Anterior cingulate cortex (tissue), 58 donors: ENCODE measurements at places on chromosomes 13 and 19.

GRCh38 chr19:17797424-17798201 lies 2.7 kb downstream of the B3GNT3 start:
- DNase-seq, result no peak

- no peak for DNase-seq
Observed at GRCh38 chr13:81872581-81872980, 1531.7 kb upstream of the SPRY2 start.

- no peak for DNase-seq
Observed at GRCh38 chr19:14028901-14029300, 953 bp downstream of the RLN3 start.

- DNase-seq, result no peak
Observed at GRCh38 chr19:51735759-51736449, 12.1 kb upstream of the HAS1 start.

DNA sequence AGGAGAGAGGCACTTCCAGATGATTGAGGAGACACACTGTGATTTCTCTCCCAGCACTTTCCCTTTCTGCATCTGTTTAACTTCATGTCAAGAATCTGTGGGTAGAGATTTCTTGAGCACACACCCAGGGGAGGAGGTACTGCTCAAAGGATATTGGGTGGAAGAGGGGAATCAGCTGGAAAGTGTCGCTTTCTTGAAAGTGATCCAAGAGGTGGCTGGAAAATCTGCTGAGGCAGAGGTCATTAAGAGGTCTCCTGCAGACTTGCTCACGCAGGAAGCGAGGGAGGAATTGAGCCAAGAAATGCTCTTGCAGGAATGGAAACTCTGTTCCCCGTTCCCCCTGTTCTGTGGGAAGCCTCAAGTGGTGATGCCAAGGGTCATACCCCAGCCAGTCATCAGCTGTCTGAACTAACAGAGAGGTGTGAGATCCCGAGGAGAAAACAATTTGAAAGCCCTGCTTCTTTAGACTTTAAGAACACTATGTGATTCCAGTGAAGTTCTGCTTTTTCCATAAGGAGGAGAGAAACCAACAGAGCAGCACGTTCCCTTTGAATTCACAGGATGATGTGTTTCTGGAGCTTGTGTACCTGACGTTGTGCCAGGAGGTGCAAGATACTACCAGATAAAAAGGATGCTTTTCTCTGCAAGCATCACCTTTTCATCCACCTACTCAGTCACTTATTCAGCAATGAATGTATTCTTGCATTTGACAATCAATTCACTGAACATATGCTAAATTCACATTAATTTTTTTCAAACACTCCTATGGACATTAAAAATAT lies 163.4 kb upstream of the GPR12 start:
- DNase-seq, result no peak

DNA sequence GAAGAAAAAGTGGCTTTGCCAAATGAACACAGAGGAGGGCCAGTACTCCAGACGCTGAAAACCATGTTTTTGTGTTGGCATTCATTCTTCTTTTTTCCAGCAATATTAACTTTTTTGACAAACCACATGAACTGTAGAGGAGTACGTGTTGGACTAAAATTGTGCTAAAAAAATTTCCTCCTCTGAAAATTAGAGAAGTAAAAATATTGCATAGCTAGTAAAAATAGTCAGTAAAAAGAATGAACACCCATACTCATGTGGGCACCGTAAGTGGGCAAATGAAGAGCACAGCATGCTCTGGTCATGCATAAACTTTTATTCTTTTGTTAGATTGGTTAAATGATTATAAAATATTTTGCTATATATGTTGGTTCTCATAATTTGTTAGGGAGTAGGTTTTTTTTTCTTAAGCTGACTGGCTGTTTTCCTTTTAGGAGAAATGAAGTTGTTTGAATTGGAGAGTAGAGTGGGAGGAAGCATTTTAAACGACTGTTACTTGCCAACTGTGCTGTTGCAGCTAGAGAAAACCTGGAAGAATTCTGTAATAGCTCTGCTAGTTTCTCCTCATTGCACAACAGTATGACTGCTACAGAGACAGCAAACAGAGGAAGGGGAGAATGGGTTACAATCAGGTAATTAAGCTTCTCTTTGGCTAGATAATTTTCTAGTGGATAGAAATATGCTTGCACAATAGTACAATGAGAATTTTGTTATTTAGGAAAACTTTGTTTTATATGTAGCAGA lies 222.4 kb downstream of the KCTD12 start:
- no peak for DNase-seq

DNA sequence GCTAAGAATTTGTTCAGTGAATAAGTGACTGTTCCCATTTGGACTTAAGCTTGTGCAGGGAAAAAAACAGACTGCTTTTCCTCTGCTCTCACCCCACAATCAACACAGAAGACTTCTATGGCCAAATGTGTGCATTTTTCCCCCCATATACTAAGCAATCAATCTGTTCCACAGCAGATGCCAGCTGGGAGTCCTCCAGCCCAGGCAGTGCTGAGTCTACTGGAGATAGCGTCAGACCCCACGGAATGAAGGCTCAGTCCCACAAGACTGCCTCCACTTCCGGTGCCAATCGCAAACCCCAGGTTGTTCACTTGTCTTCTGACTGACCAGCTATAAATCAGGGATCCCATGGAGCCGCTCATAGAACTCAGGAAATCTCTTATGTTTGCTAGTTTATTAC lies 69.5 kb upstream of the ANKRD10 start:
- no peak for DNase-seq

DNA sequence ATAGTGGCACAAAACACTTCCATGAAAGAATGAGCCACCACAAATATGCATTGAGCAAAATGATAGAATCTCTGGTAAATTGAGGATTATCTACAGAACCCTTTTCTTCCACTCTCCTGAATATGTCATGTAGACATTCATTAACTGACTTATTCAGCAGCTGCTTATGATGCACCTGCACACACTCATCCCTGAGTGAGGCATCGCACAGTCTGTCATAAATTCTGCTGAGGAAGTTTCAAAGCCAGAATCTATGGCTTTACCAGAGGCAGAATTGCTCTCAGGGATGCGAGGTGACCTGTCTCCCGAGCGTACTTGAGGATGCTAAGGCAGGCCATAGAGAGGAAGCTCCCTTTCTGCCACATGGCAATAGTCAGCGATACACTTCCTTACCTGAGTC lies 1090.2 kb downstream of the UQCRFS1 start:
- DNase-seq, result no peak

DNA sequence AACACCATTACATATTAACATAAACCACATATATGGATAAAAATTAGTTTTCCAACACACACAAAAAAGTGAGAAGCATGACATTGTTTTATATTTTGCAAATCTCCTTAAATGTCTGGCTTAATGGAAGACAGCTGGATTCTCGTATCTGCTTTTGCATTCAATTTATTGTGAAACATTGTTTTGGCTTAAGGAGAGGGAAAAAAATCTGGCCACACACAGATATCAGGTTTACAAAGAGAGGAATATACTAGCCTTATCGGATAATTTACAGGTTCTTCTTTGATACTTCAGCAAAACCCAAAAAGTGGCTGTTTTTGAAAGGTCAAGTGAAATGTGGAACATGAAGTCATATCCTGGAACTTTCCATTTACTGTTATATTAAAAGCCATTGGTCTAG lies 523.5 kb upstream of the ARGLU1 start:
- no peak for DNase-seq

DNA sequence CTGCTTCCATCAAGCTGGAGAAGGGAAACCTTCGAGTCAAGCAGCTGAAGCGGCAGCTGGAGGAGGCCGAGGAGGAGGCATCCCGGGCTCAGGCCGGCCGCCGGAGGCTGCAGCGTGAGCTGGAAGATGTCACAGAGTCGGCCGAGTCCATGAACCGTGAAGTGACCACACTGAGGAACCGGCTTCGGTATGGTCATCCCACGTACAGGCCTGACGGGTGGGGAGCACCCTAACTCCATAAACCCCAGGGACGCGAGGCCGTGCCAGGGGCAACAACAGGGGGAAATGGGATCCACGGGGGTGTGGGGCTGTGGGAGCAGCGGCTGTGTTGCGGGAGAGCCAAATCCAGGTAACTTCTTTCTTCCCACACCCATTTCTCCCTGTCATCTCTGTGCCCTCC lies 20.2 kb downstream of the KCNC3 start:
- DNase-seq, result no peak

DNA sequence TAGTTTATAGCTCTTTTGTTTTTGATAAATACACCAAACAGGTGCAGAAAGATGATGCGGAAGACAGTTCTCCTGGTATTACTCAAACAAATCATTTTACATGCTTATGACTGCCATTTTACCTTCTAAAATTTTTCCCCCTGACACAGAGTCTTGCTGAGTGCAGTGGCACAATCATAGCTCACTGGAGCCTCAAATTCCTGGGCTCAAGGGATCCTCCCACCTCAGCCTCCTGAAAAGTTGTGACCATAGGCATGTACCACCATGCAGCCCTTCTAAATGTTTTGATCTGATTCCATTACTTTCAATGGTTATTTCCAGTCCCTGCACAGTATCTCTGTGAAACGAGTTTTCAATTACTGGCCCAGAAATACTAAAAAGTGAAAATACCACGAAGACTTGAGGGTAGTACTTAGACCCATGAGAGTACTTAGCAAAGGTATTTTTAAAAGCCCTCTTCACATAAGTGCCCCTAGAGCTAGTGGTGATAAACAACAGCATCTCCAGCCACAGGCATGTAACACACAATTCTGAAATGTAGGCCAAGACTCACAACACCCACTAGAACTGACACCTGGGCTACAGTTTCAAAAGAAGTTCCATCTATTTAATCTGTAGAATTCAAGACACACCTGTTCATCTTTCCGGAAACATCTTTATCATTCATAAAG lies 11.3 kb downstream of the HSPH1 start:
- DNase-seq, result no peak

GRCh38 chr13:68708336-68708908 lies 1399.2 kb upstream of the ATXN8OS start:
- DNase-seq, result no peak

DNA sequence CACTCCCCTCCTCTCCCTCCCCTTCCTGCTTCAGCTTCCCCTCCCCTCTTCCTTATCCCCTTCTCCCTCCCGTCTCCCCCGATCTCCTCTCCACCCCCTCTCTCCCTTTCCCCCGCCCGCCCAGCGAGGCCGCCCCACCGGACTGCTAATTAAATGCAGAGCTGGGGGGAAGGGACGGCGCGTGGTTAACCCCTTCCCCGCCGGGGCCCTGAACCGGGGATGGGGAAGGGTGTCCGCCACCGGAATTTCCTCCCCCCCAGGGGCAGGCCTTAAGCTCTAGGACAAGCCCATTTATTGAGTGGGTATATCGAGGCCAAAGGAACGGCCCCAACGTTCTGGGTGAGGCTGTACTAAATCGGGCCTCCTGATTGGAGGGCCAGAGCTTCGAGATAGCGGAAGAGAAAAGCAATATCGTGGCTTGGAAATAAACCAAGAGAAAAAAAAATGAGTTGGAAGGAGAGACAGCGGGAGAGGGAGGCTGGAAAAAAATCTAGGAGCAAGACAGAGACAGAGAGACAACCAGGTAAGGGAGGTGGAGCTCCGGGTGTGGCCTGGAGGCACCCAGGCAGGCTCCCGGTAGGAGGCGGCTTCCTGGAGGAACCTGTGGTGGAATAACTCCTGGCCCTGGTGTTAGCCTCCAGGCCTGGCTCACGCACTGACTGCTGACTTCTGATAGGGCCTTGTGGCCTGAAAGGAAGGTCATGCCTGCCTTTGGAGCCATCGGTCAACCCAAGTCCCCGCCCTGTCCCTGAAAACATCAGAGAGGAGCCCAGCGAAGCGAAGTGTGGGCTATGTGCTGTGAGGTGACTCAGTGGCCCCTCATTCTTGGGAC lies 11.6 kb upstream of the JUND start:
- peak; percentile 57 for DNase-seq

DNA sequence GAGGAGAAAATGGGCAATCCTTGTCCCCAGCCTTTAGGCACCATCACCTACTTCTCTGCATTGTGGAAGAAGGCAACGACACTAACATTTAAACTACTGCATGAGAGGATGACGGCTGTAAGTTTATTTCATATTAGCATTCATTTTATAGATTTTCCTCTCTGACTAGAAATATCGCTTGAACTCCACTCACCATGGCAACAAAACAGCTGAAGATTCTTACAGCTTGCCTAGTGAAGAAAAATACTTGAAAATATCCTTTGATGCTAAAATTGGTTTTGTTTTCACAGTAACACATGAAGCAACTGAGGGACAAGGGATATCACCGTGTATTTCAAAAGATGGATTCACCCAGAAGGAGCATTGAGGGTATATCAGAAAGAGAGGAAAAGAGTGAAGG lies 284.3 kb downstream of the LIG4 start:
- no peak for DNase-seq

DNA sequence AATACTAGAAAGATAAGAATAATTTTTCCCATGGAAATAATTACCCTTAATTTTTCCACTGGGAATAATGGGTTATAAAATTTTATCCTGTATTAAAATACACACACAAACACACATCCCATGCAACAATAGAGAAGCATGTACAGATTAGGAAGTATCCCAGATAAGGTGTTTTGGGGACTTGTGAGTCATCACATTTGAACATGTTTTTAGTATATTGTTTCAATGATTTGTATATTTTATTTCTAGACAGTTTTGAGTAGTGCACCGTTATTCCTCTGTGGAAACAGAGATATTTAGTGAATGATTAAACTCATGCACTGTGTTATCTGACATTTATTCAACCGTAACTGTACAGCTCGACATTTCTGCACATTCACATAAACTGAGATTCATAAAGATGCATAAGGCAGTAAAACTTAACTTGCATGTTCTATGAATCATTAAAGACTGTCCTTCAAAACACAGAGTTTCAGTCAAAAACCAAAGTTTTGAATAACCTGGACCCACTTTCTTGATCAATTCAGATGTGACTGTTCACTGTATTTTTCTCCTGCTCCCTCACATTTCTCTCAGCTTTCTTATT lies 30.1 kb downstream of the KLF12 start:
- DNase-seq, result no peak

GRCh38 chr13:30719525-30719914 lies 15.8 kb upstream of the ALOX5AP start:
- DNase-seq, result no peak

DNA sequence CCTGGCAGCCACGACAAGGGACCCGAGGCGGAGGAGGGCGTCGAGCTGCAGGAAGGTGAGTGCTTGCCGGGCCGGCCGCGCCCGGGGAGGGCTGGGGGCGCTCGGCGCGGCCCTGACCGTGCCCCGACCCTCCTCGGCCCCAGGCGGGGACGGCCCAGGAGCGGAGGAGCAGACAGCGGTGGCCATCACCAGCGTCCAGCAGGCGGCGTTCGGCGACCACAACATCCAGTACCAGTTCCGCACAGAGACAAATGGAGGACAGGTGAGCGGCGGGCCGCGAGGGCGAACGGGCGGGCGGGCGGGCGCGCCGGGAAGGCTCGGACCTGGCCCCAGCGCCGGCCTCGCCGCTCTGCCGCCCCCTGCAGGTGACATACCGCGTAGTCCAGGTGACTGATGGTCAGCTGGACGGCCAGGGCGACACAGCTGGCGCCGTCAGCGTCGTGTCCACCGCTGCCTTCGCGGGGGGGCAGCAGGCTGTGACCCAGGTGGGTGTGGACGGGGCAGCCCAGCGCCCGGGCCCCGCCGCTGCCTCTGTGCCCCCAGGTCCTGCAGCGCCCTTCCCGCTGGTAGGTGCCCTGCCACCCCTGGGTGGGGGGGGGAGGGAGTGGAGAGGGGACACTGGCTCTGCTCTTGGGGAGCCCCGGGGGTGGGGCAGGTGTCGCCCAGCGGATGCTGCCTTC lies 816 bp downstream of the USF2 start:
- peak; percentile 77 for DNase-seq
